ENCODE measurements at places on chromosomes 6 and 20. TPM values are rescaled to one million over a fixed set of nuclear protein-coding genes. Genes with fewer than 3 reads are reported as not detected.

Gene TULP1
- total RNA-seq: 0.66 TPM

Gene SLC35F1
- total RNA-seq: 8.3 TPM

Gene SLC17A2
- not detected for total RNA-seq

Gene RAB44
- total RNA-seq: 0.07 TPM

Gene MAFB
- total RNA-seq: 57.0 TPM
